ENCODE measurements at places on chromosomes 7 and 10.

DNA sequence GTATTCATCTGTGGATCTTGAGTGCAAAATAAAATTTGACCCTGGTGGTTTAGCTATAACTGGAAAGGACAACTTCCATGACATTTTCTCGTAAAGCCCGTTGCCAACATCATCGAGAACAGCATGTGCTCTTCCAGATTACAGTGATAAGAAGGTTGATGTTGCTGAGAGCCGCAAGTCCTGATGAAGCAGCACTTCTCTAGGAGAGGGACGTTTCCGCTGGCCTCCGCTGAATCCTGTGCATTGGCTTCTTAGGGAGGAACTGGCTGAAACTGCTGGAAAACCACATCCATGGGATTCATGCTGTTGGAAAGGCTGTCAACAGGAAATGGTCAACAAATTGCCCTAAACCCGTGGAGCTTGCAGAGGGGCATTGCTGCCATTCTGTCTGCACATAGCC, 21.4 kb upstream of the ABCB5 start:
- no peaks in the 10 kb centered on the region for H3K27me3 ChIP-seq
- DNase-seq: no peak
- H3K27ac ChIP-seq: no peak overlapping the region
- H3K4me1 ChIP-seq: peaks cover 2% of the 10 kb centered on the region
- H3K4me3 ChIP-seq: no peak overlapping the region

DNA sequence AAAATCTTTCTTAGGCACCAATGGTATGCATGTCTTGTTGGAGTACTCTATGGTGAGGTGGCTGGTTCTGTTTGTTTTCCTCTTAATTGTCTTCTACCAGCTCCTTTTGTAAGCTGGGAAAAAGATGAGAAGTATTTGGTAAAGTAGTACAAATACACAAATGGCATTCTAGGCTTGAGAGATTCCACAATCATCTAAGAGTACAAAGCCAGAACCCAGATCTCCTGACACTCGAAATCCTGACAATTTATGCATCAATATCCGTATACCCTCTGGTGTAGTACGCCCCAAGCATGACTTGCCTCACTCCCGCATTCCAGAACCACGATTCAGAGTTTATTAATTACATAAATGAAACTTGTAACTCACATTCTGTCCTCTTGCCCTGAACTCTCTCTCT, 43.5 kb downstream of the CDCA7L start:
- no peaks in the 10 kb centered on the region for H3K27me3 ChIP-seq
- no peak overlapping the region for H3K27ac ChIP-seq
- H3K36me3 ChIP-seq: peaks cover 88% of the 10 kb centered on the region
- peaks cover 17% of the 10 kb centered on the region for H3K4me1 ChIP-seq

GRCh38 chr10:118246332-118247295, 95.5 kb downstream of the FAM204A start:
- no peak for DNase-seq
- H3K27me3 ChIP-seq: peaks cover 44% of the 10 kb centered on the region
- no peaks in the 10 kb centered on the region for H3K4me1 ChIP-seq

GRCh38 chr7:148474481-148475025, 116.0 kb upstream of the C7orf33 start:
- no peak for DNase-seq
- no peaks in the 10 kb centered on the region for H3K36me3 ChIP-seq
- peaks cover 7% of the 10 kb centered on the region for H3K27me3 ChIP-seq
- no peak overlapping the region for H3K27ac ChIP-seq
- H3K4me1 ChIP-seq: no peaks in the 10 kb centered on the region

GRCh38 chr10:70669015-70669414, 3.3 kb upstream of the ADAMTS14 start:
- H3K36me3 ChIP-seq: no peaks in the 10 kb centered on the region
- no peak overlapping the region for H3K4me3 ChIP-seq
- peaks cover 42% of the 10 kb centered on the region for H3K27me3 ChIP-seq
- H3K27ac ChIP-seq: no peak overlapping the region

DNA sequence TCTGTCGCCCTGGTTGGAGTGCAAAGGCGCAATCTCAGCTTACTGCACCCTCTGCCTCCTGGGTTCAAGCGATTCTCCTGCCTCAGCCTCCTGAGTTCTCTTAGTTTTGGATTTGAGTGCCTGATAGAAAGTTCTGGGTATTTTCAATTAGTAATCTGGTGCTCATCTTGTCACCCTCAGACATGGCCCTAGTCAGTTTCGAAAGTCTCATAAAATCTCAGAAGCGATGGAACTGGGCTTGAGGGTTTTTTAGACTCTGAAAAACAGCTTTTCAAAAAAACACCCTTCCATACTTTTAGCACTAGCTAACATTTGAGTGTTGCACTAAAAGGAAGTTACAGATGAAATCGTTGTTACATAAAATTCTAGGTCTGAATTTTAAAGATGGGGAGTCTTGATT, 9.4 kb upstream of the PIP4K2A start:
- no peak for DNase-seq
- peaks cover 2% of the 10 kb centered on the region for H3K4me1 ChIP-seq
- no peak overlapping the region for H3K27ac ChIP-seq
- no peak overlapping the region for H3K4me3 ChIP-seq
- peaks cover 7% of the 10 kb centered on the region for H3K27me3 ChIP-seq

- no peaks in the 10 kb centered on the region for H3K27me3 ChIP-seq
- H3K4me1 ChIP-seq: no peaks in the 10 kb centered on the region
- H3K27ac ChIP-seq: no peak overlapping the region
- H3K4me3 ChIP-seq: no peak overlapping the region
- no peaks in the 10 kb centered on the region for H3K36me3 ChIP-seq
Observed at GRCh38 chr10:52172581-52172980, 141.5 kb upstream of the DKK1 start.

GRCh38 chr10:11742009-11742778, at the start of gene ECHDC3:
TSS of gene ECHDC3 (plus strand) at chr10:11742382. CDS start at chr10:11742577, 195 bp downstream.
- H3K27me3 ChIP-seq: peaks cover 32% of the 10 kb centered on the region
- peak; percentile 17 for DNase-seq
- no peak within 1 kb of the TSS for H3K4me3 ChIP-seq
- no peak within 1 kb of the TSS for H3K27ac ChIP-seq
- H3K36me3 ChIP-seq: peaks cover 4% of the 10 kb centered on the region

GRCh38 chr10:48814933-48815332, 124.7 kb downstream of the LRRC18 start:
- H3K4me3 ChIP-seq: no peak overlapping the region
- H3K27ac ChIP-seq: no peak overlapping the region
- H3K36me3 ChIP-seq: no peaks in the 10 kb centered on the region

DNA sequence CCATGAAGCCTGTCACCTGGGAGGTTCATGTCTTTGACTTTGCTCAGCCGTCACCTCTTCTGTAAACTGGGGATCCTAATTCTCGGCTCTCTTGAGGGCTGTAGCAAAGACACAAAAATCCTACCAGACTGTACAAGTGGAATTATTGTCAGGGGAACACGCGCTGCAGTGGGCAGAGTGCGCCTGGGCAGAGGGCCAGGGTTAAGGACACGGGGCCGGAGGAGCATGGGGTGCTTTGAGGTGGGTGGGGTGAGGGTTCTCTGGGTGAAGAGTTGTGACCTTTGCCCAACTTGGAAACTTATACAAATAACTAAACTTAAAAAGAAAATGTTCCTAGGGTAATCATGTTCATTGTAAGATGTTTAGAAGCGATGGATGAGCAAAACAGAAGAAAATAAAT, 36.0 kb downstream of the PALD1 start:
- H3K36me3 ChIP-seq: no peaks in the 10 kb centered on the region
- DNase-seq: no peak
- H3K27me3 ChIP-seq: peaks cover 2% of the 10 kb centered on the region
- no peak overlapping the region for H3K4me3 ChIP-seq
- no peaks in the 10 kb centered on the region for H3K4me1 ChIP-seq
- no peak overlapping the region for H3K27ac ChIP-seq

- H3K27me3 ChIP-seq: peaks cover 41% of the 10 kb centered on the region
- H3K4me3 ChIP-seq: no peak overlapping the region
- H3K36me3 ChIP-seq: no peaks in the 10 kb centered on the region
- no peak overlapping the region for H3K27ac ChIP-seq
Observed at GRCh38 chr7:15688279-15688626, 1.8 kb upstream of the MEOX2 start.

- peaks cover 20% of the 10 kb centered on the region for H3K4me1 ChIP-seq
- H3K27ac ChIP-seq: no peak overlapping the region
- no peaks in the 10 kb centered on the region for H3K36me3 ChIP-seq
Observed at GRCh38 chr10:105837951-105838350, 1196.9 kb downstream of the SORCS3 start.

- H3K27me3 ChIP-seq: no peaks in the 10 kb centered on the region
- no peaks in the 10 kb centered on the region for H3K36me3 ChIP-seq
- no peak for DNase-seq
- H3K4me3 ChIP-seq: no peak overlapping the region
Observed at GRCh38 chr7:51229620-51230323, 86.8 kb downstream of the COBL start.

DNA sequence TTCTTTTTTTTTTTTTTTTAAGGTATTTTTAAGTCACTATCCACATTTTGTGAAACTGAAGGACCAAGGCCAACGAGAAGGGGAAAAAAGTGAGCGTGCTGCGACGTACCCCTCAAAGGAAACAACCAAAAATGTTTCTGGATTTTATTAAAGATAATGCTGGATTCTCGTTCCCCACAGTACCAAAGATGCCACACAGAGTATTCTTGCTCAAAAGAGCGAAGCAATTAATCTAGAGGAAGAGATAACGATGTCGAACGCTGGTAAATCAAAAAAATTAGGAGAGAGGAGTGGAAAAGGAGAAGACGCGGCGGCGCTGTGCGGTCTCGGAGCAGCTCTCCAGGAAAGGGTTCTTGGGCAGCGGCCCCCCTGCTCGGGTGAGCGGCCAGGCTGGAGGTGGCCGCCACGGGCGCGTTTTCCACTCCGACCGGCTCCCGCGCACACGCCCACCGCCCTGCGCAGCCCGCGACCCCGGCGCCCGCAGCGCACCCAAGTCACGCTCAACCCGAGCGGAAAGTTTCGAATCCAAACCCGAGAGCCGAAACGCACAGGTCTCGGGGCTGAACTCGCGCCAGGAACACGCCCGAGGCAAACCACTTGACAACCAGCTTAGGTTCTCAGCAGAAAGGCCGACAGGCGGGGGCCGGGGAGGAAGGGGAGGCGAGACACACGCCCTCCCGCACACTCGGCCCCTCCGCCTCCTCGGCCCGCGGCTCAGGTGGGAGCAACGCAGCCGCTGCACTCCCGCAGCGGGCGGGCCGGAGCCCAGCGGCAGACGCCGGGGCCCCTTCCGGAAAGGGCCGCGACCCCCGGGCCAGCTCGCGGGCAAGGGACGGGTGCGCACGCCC, 989 bp downstream of the SRPK2 start:
- peaks cover 21% of the 10 kb centered on the region for H3K4me1 ChIP-seq
- peak overlapping the region; percentile 80 for H3K27ac ChIP-seq
- peak; percentile 37 for DNase-seq

DNA sequence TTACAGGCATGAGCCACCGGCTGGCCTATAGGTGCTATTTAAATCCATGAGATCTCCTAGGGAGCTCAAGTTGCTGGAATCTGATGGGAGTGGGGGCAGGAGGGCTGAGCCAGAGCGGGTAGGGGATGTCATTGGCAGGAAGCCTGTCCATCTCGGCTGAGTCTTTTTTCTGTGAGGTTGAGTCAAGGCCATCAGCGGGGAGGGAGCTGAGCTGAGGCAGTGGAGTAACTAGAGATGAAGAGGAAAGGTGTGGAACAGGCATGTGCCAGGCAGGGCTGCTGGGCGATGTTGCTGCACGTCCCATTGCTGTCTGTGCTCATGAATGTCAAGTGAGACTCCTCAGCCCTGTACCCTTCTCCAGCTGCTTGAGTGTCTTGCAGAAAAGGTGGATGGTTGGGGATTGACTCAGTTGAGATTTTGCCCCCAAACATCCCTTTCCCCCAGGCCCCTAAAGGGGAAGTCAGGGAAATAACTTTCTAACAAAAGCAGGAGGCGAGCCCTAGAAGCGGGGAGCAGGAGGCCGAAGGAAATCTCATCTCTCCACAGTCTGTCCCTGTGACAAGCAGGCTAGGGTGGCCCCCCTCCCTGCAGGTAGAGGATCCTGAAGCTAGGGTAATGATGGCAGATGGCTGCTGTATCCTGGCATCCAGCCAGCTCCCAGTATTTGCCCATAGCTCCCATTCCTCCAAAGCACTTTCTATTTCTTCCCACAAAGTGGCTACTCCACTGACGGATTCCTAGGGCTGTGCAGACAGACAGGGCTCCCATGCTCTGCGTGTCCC, 5.4 kb downstream of the ATP6V1F start:
- DNase-seq: no peak
- H3K4me3 ChIP-seq: no peak overlapping the region
- H3K27me3 ChIP-seq: peaks cover 20% of the 10 kb centered on the region
- no peak overlapping the region for H3K27ac ChIP-seq

Data from activated T-helper 2 cell treated with anti-CD3 and anti-CD28 coated beads, Interferon-gamma antibody, Interleukin-2, Interleukin-4, amounts not matched to agents 10 μg/mL and 5 μg/mL and 100 μg/mL, durations not matched to agents 14 hours and 24 hours and 36 hours (primary cell).